ENCODE measurements at places on chromosomes 7 and 10.

DNA sequence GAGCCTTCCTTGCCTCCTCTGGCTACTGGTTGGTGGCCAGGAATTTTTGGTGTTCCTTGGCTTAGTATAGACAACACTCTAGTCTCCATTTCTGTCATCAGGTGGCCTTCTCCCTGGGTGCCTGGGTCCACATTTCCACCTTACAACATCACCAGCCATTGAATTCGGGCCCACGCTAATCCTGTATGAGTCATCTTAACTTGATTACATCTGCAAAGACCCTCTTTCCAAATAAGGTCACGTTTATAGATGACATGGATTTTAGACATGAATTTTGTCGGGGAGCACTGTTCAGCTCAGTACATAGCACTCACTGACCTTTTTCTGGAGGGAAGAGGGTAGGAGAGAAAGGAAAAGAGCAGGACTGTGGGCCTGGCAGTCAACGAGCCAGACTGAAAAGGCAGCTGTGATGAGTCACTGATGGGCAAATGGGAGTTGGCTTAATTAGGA, 39.4 kb downstream of the MMRN2 start:
- H3K4me3 ChIP-seq = no peak overlapping the region
- H3K27ac ChIP-seq = no peak overlapping the region
- no peaks in the 10 kb centered on the region for H3K27me3 ChIP-seq

DNA sequence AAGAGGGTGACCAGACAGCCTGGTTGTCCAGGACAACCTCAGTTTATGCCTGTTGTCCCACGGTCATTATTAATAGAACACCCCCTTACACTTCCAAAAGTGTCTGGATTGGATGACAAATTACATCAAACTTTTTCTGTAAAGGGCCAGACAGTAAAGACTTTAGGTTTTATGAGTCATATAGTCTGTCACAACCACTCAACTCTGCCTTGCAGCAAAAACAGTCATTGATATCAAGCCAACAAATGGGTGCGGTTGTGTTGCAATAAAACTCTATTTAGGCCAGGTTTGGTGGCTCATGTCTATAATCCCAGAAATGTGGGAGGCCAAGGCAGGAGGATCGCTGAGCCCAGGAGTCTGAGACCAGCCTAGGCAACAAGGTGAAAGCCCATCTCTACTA, 66.7 kb upstream of the ATP6V0A4 start:
- H3K27me3 ChIP-seq = no peaks in the 10 kb centered on the region
- peaks cover 10% of the 10 kb centered on the region for H3K36me3 ChIP-seq
- no peak overlapping the region for H3K27ac ChIP-seq

- no peaks in the 10 kb centered on the region for H3K4me1 ChIP-seq
- peak; percentile 54 for DNase-seq
- H3K4me3 ChIP-seq = peak overlapping the region; percentile 80
- no peaks in the 10 kb centered on the region for H3K36me3 ChIP-seq
- no peak overlapping the region for H3K27ac ChIP-seq
These were observed 56.5 kb upstream of the PCGF5 start for GRCh38 chr10:91163869-91164474.

DNA sequence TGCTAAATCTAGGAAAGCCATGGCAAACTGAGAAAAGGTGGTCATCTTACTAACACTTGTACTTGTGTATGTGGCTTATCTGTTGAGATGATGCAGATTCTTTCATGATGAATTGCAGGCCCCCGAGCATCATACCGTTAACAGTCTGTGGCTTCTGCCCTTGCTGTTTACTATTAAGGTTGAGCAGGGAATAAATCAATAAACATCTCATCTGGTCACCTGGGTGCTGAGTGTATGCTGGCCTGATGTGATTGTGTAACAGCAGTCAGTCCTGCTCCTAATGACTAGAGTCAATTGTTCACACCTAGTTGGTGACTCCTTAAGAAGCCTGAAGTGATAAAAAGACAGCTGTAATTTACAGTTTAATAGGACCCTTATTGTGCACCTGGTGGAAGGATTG, 8.3 kb upstream of the GNAT3 start:
- H3K4me1 ChIP-seq = no peaks in the 10 kb centered on the region
- DNase-seq = no peak
- no peaks in the 10 kb centered on the region for H3K36me3 ChIP-seq
- H3K27ac ChIP-seq = no peak overlapping the region
- no peaks in the 10 kb centered on the region for H3K27me3 ChIP-seq

DNA sequence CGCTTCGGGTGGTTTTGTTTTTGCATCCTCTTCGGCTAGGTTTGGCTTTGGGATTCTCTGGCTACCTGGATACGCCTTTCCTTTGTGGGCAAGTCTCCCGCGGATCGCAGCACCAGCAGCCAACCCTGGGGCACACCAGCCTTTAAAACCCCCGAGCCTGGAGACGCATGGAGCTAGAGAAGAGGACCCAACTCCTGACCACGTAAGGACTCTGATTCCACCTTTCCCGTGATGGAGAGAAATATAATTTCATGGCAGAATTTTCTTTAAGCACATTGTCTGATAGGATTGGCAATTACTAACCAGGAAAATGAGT, 535.4 kb upstream of the GALNT17 start:
- no peak for DNase-seq
- peak overlapping the region; percentile 74 for H3K4me3 ChIP-seq
- H3K36me3 ChIP-seq = no peaks in the 10 kb centered on the region
- no peaks in the 10 kb centered on the region for H3K4me1 ChIP-seq
- no peak overlapping the region for H3K27ac ChIP-seq
- H3K27me3 ChIP-seq = peaks cover 35% of the 10 kb centered on the region

DNA sequence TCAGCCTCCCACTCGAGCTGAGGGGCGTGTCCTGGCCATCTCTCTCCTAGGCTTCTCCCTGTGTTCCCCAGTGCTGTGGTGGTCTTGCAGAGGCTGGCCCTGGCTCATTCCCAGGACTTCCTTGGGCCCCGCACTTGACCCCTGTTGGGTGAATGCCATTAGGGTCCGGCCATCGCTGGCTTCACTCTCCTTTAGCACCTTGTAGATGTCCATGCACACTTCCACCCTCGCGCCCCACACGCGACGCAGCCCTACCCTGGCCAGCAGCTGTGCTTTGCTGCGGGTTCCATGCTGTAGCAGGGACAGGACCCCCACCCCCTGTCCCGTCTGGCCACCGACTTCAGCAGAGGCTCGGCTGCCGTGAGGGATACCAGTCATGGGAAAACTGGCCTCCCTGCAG, 46.3 kb downstream of the PITRM1 start:
- H3K27me3 ChIP-seq = no peaks in the 10 kb centered on the region
- no peak overlapping the region for H3K4me3 ChIP-seq
- H3K36me3 ChIP-seq = peaks cover 62% of the 10 kb centered on the region
- H3K27ac ChIP-seq = no peak overlapping the region
- H3K4me1 ChIP-seq = no peaks in the 10 kb centered on the region

DNA sequence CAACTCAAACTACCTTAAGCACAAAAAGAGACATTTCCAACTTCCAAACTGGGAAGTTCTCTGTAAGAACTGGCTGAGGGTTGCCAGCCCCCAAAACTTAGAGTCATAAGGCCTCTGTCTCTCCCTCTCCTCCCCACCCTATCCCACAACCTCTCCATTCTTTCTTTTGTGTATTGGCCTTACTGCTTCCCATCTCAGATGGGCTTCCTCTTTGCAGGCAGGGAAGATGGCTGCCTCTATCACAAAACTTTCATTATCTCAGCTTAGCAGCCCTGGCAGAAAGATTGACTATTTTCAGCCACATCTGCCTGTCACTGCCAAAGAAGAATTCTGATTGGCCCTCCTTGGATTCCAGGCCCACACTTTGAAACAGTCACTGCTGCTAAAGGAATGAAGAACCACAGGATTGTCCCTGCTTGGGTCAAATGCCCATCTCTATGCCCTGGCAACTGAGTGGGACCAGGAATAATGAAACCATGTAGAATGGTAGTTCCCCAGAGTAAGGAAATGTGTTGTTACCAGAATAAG, 58.0 kb upstream of the PRKAR2B start:
- no peak overlapping the region for H3K27ac ChIP-seq
- H3K4me1 ChIP-seq = no peaks in the 10 kb centered on the region
- no peaks in the 10 kb centered on the region for H3K27me3 ChIP-seq
- H3K36me3 ChIP-seq = no peaks in the 10 kb centered on the region
- DNase-seq = no peak

GRCh38 chr10:54826994-54827560, 26.0 kb upstream of the PCDH15 start:
- no peak for DNase-seq
- H3K27ac ChIP-seq = no peak overlapping the region
- H3K27me3 ChIP-seq = no peaks in the 10 kb centered on the region
- H3K4me1 ChIP-seq = no peaks in the 10 kb centered on the region
- H3K4me3 ChIP-seq = no peak overlapping the region

DNA sequence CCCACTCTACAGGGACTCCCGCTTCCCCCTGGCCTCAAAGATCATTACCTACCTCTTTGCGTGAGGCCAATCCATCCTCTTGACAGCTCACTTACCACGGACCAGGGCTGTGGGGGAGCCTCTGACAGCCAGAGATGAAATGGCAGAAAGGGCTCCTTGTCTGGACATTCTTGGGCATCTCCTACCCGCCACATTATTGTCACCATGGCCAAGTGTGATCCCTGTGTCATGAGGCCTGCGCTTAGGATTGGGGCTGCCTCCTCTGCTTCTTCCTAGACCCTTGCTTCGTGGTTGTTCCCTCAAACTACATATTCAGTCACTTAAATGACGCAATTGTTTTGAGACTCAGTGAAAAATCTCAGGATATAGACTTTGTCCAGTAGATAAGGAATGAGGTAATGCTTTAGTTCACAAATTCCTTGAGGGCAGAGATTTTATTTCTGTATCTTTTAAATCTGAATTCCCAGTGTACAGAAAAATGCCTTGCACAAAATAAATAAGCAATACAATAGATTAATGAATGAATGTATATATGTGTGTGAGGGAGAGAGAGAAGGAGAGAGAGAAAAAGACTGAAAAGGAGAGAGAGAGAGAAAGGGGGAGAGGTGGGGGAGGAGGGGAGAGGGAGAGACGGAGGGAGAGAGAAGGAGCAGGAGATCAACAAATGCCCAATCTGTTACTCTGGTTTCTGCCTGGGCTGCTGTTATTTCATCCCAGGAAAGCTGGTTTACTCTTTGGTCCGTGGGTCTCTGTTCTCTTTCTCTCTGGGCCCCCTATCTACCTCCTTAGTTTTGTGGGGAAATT, 159.0 kb downstream of the PLXNA4 start:
- DNase-seq = no peak
- H3K36me3 ChIP-seq = no peaks in the 10 kb centered on the region
- no peaks in the 10 kb centered on the region for H3K4me1 ChIP-seq
- no peak overlapping the region for H3K27ac ChIP-seq
- H3K27me3 ChIP-seq = no peaks in the 10 kb centered on the region

DNA sequence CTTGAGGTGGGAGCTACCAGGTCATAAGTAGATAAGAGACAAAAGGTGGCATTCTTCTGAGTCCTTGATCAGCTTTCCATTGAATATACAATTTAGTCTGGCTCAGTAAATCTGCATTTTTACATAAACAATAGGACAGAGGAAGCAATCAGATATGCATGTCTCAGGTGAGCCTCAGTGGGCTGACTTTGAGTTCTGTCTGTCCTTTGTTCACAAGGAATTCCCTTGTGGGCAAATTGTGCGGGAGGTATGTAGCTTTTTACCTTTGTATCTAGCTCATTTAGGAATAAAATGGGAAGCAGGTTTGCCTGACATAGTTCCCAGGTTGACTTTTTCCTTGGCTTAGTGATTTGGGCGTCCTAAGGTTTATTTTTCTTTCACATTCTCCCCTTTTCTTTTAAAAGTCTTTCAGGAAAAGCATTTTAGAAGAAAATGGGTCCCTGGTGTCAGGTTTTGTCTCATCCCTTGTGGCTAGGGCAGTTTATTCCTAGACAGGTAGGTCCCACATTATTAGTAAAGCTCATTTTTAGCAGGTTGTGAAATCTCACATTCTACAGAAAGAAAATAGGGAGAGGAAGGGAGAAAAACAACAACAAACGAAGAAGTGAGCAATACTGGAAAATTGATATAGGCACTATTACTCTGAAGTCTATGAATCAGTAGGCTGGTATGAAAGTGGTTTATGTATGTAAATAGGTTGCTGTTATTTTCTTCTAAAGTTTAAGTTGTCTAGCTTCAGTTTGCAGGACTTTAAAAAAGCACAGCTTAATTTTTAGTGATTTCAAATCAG, 16.5 kb downstream of the SPAM1 start:
- no peak overlapping the region for H3K4me3 ChIP-seq
- DNase-seq = no peak
- peaks cover 17% of the 10 kb centered on the region for H3K4me1 ChIP-seq
- no peak overlapping the region for H3K27ac ChIP-seq
- no peaks in the 10 kb centered on the region for H3K36me3 ChIP-seq
- no peaks in the 10 kb centered on the region for H3K27me3 ChIP-seq

GRCh38 chr10:133140417-133141143, 19.4 kb upstream of the KNDC1 start:
- no peak overlapping the region for H3K4me3 ChIP-seq
- no peak for DNase-seq
- no peaks in the 10 kb centered on the region for H3K36me3 ChIP-seq

- no peaks in the 10 kb centered on the region for H3K27me3 ChIP-seq
- no peak for DNase-seq
- no peaks in the 10 kb centered on the region for H3K4me1 ChIP-seq
These were observed 9.3 kb downstream of the CROT start for GRCh38 chr7:87354749-87355148.

DNA sequence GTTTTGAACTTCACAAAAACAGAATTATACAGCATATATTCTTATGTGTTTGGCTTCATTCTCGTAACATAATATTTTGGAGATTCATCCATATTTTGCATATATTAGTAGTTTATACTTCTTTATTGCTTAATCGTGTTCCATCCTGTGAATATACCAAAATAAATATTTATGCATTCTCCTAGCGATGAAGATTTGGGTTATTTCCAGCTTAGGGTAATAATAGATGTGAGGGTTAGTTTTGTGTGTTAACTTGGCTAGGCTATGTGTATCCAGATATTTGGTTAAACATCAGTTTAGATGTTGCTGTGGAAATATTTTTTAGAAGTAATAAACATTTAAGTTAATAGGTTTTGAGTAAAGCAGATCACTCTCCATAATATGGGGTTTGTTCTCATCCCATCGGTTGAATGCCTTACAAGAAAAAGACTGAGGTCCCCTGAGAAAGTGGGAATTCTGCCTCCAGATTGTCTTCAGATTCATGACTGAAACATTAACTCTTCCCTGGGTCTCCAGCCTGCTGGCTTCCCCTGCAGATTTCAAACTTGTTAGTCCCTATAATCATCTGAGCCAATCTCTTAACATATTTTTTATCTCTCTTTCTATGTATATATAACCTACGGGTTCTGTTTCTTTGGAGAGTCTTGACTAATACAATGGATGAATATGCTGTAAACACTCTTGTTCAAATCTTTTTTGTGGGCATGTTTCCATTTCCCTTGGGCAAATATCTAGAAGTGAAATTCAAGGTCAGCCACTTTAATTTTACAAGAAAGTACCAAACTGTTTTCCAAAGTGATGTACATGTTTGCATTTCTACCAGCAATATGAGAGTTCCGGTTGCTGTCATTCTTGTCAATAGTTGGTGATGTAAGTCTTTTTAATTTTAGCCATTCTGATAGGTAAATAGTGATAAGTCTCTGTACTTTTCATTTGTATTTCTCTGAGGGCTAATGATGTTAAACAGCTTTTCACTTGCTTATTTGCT, 48.7 kb downstream of the PDK4 start:
- no peaks in the 10 kb centered on the region for H3K36me3 ChIP-seq
- H3K4me3 ChIP-seq = no peak overlapping the region
- no peaks in the 10 kb centered on the region for H3K27me3 ChIP-seq
- H3K4me1 ChIP-seq = no peaks in the 10 kb centered on the region

- no peak for DNase-seq
- H3K36me3 ChIP-seq = no peaks in the 10 kb centered on the region
- no peaks in the 10 kb centered on the region for H3K4me1 ChIP-seq
These were observed 199.4 kb downstream of the USP6NL start for GRCh38 chr10:11411926-11412545.

- H3K36me3 ChIP-seq = no peaks in the 10 kb centered on the region
- no peak overlapping the region for H3K4me3 ChIP-seq
- H3K4me1 ChIP-seq = no peaks in the 10 kb centered on the region
- DNase-seq = no peak
These were observed 7.9 kb downstream of the LIPJ start for GRCh38 chr10:88594482-88594881.
